ENCODE measurements at places on chromosomes 6 and 20.

DNA sequence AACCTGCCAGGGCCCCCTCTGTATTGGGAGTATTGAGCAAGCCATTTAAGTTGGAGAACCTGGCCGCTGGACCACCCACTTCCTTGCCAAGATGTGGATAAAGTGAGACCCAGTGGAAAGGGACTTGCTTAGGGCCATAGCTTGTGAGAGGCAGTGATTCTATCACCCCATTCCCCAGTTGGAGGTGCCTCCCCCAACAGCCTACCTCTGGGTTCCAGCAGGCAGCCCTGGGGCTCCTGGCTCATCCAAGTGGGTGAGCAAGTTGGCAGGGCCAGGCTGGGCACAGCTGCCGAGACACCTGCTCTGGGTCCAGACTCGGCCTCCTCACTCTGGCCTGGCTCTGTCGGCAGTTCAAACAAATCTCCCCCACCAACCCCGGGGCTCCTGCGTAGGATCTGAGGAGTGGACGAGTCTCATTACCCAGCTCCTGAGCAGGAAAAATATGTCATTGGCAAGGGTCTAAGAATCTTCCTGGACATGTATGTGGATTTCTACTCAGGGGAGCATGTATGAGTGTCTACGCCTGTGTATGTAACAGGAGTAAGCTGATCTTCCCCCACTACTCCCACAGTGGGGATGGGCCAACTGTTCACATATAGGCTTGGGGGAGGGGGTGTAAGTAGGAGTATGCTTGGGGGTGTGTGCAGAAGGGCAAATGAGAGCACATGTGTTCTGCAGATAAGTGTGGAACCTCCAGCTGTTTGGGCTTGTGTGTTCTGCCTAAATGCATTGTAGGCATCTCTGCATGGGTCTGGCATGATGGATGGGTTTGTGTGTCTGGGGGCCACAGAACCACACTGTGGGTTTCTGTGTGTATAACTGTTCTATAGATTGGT is 1.9 kb downstream of the ID1 start:
- no peak for DNase-seq

DNA sequence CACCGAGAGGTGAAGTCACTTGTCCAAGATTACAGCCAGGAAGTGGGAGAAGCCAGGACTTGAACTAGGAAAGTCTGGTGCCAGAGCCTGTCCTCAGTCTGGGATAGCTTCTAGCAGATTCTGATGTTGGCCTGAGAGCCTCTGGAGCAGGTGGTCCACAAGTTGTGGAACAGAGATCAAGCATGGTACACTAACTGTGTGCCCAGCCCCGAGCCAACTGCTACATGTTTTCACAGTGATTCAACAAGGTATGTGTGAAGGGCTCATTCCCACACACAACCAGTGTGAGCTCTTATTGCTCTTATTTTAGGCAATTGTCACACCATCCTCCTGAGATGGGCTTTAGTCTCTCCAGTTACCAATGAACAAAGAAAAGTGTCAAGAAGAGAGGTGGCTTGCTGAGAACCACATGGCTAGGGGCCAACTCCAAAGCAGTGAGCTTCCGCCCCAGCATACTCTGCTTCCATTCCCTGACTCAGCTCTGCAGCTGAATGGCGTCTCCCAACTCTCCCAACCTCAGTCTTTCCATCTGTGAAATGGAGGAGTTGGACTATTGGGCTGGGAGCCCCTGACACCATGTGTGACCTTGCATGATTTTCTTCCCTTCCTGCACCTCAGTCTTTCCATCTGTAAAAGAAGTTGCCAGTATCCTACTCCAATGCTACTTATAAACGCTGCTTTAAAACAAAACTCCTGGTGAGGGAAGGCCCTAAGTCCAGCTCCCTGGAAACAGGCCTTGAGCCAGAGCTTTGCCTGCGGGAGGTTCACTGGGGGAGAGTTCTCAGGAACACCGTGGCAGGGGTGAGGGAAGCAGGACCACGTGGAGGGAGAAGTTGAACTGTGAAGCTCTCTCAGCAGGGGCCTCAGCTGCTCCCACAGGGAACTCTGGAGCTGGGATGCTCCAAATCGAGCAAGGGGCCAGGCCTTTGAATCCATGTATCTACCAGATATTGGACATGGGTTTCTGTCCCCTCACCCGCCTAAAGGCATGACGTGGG is 40.9 kb downstream of the CDH22 start:
- DNase-seq: no peak

- DNase-seq: no peak
These were observed 18.6 kb downstream of the SNX3 start for GRCh38 chr6:108242259-108242658.

- DNase-seq: no peak
These were observed 259.2 kb downstream of the ADGB start for GRCh38 chr6:146857980-146858347.

DNA sequence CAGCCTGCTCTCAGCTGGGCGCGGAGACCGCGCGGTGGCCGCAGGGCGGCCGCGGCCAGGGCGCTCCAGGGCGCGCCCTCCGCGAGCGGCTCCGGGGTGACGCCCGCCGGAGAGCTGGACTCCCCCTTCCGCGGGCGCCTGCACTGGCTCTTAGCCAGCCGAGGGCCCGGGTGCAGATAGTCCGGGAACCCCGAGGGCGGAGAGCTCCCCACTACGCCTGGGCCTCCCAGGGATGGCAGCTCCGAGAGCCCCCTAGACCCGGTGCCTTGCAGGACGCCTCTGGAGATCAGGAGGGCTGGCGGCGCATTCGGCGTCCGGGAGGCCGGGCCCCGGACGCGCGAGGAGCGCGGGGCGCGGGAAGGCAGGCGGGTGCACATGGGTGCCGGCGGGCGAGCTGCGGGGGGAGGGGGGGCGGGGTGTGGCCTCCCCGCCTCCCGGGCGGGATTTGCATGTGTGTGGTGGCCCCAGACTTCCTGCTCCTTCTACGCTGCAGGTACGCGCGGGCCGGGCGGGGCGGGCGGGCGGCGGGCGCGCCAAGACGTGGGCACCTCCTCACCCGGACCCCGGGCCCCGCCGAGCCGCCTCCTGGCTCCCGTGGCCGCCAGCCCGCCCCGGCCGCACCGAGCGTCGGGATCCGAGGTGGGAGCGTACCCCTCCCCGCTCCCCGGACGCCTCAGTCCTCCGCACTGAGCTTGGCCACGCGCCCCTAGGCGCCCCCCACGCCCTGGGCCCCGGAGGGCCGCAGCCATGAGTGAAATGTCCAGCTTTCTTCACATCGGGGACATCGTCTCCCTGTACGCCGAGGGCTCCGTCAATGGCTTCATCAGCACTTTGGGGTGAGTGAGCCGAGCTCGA is at the start of gene ITPR3:
ITPR3 (plus strand) TSS at position 467 of the 855 bp plus-strand sequence; CDS start at position 748, 281 bp downstream.
- DNase-seq: peak; percentile 73

GRCh38 chr6:169326067-169326799 is 72.6 kb upstream of the THBS2 start:
- no peak for DNase-seq

DNA sequence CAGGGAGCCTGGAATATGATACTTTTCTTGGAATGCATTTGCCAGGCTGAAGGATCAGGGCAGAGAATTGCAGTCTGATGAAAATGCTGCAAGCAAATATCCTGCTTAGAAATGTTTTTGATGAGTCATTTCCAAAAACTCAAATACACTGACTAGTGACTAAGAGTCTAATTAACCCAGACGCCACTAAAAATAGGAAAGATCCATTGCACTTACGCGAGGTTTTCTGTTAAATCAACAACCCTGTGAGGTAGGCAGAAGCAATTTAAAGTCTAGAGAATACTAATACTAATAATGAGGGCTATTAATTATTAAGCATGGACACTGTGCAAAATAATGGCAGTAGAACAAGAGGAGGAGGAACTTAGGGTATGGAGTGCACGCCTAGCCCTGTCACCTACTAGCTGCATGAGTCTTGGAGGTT is 130.1 kb upstream of the DOK5 start:
- no peak for DNase-seq
